ENCODE measurements at places on chromosomes 16 and 17.

GRCh38 chr16:10992112-10992511 is 47.7 kb downstream of the CLEC16A start:
- no peak for DNase-seq

DNA sequence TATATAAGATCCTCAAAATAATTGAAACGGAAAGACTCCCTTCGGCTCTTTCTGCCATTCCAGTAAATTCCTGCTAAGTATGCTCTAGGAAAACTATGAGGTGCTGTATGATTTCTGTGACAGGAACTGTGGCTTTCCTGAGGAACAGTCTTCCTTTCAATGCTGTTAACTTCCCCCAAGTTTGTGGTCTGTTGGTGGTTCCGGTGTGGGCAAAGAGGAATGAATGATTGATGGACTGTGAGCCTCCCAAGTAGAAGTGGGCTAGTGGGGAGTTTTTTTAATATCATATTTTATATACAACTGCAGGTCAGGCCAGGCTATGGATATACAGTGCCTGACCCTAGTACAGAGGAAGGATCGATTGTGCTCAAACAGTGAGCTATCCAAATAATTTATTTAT is 560.7 kb upstream of the RBFOX1 start:
- DNase-seq = no peak

DNA sequence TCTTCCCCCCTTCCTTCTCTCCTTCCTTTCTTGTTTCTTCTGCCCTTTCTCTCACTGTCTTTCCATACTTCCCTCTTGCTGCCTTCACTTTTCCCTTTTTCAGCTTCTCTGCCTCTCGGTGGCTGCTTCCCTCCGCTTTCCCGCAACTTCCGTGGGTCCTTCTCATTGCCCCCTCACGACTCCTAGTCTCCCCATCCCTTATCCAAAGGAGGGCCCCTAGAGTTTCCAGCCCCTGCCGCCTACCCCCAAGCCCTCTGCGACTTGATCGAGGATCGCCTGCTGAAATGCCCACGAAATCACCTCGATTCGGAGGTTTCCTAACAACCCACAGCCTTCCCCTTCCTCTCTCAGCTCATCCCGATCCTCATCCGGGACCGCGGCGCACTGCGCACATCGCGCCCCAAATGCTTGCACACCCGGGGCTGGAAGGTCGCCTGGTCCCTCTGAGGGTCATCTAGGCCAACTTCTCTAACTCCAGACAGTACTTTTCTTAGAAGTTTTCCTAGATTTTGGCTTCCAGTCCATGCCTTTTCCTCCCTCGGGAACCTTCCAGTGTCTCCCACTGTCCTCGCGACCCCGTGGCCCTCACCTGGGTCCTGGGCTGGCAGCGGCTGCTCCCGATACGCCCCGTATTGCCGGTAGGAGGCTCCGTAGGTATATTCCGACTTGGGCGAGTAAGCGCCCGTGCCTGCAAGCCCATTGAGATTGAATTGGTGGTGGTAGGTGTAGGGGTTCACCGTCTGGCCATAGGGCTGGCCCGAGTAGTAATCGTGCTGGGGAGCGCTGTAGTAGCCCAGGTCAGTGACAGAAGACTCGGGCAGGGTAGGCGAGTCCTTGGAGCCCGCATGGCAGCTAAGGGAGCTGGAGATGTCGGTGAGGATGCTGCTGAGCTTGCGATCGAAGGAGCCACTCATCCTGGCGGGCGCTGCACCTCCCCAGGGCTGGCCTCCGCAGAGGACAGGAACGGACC is 654 bp downstream of the DLX3 start:
- DNase-seq = no peak

- DNase-seq = no peak
Measured at GRCh38 chr17:56679115-56679776, 85.7 kb downstream of the NOG start.

- no peak for DNase-seq
Measured at GRCh38 chr16:24009098-24009497, 173.3 kb downstream of the PRKCB start.

GRCh38 chr17:82386881-82387704 is 15.5 kb downstream of the UTS2R start:
- no peak for DNase-seq

DNA sequence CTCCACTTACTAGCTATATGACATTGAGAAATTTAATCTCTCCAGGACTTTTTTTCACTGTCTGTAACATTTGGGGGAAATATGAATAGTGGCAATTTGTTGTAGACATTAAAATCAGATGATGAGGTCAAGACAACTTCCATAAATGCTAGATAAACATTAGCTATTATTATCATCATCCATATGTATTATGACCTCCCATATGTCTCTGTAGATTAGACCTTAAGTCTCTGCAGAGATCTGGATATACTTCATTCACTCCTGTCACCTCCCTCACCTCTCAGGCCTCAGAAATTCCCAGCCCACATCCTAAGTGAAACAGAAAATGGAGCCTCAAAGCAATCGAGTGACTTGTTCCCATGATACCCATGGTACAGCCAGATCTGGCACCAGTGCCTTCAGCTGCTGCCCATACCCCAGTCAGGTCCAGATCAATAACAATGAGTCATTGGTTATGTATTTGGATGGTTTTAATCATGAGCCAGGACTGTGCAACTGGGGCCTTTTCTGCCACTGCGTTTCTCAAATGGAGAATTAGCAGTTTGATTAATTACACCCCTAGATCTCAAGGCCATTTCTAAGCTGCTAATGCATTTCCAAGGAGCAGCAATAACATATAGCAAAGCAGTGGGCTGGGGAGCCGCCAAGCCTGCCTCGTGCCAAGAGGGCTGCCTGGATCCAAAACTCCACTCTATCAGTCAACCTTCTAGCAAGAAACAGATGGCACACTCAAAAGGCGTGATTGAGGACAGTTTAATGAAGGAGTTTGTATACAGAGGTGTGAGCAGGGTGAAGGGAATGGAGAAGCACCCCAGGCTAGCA is 2.6 kb upstream of the FDXR start:
- DNase-seq = no peak

DNA sequence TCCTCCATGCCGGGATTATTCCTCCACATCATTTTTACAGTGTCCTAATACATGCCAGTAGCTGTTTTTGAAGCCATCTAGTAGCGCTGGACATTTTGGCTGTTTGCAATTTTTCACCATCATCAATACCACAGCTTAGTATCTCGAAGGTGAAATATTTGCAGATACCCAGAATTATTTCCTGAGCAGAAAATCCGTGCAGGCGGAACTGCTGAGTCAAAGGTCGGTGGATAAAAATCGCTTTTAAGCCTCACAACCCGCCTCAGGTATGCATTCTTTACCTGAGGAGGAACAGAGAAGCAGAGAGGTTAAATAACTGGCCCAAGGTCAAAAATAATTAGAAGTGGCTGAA is 584 bp upstream of the TNRC6A start:
- DNase-seq = no peak

DNA sequence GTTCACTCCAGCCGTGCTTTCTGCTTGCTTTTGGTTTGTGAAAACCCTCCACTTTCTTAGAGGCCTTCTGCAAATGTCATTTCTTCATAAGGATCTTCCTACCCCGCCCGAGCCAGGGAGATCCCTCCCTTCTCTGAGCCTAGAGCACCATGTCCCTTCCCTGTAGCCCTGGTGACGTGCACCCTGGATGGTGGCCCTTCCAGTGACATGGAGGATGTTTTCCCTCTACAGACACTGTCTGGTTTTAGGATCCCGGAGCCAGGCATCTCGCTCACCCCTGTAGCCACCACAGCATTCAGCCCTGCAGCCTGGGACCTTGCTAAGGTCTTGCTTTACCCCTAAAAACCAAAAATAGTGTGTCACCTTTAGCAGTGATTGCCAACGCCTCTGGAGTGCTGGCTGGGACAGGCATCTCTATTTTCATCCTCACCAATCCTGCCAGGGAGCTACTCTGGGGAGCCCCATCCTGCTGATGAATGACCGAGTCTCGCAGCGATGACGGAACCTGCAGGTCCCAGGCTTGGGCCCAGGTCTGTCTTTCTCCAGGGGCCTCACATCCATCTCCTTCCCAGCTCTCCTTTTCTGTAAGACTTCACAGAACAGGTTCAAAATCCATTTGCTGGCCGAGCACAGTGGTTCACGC is 394.1 kb upstream of the TNRC6C start:
- no peak for DNase-seq

DNA sequence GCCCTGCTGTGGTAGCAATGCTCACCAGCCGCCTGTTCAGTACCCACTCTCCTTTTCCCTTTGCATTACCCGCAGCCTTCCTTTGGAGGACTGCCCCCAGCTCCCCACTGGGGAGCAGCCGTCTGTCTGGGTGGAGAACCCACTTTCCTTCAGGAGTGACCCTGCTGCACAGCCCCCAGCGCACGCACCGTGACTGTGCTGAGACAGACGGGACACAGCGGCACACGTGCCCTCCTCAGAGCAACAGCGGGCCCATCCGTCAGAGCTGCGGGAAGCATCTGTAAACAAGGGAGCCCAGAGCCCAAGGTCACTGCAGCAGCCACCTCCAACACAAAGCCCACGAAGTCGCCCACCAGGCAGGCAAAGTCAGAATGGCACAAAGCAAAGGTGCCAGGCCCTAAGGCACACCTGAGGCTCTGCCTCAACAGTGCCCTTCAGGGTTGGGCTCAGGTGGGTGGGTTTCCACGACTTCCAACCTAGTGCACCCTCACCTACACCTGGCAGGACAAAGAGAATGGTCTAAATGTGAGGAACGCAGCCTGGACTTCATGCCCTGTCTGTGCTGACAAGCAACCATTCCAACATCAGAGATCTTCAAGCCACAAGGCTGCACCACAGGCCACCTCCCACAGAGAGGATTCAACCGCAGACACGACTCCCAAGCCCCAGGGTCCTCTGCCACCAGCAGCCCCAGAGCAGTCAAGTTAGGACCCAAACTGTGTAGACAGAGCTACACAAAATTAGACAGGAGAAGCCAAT is 9.9 kb downstream of the AXIN1 start:
- no peak for DNase-seq

DNA sequence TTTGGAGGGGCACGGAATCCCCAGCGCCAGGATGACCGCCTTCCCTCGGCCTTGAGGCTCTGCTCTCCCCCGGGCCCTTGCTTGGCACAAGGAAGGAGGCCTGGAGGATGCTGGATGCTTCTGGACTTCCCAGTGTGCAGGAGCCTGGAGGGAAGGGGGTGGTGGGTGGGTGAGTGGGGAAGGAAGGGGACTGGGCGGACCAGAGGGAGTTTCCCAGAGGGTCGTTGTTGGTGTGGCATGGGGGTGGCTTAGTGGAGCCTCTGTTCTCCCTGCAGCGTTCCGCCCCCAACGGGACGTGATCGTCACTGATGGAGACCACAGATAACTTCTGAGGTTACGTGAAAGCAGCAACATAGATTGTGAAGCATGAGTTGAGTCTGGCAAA is 140.0 kb downstream of the IRF8 start:
- no peak for DNase-seq

GRCh38 chr16:79673635-79674034 is 73.1 kb upstream of the MAF start:
- no peak for DNase-seq

DNA sequence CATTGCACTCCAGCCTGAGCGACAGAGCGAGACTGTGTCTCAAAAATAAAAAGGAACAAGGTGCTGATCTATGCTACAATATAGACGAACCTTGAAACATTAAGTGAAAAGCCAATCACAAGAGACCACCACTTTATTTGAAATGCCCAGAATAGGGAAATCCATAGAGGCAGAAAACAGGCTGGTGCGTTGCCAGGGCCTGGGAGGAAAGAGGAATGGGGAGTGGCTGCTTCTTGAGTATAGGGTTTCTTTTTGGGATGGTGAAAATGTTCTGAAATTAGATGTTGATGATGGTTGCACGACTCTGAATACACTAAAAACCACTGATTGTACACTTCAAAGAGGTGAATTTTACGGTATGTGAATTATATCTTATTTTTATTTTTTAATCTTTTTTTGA is 20.3 kb upstream of the GLIS2 start:
- no peak for DNase-seq

DNA sequence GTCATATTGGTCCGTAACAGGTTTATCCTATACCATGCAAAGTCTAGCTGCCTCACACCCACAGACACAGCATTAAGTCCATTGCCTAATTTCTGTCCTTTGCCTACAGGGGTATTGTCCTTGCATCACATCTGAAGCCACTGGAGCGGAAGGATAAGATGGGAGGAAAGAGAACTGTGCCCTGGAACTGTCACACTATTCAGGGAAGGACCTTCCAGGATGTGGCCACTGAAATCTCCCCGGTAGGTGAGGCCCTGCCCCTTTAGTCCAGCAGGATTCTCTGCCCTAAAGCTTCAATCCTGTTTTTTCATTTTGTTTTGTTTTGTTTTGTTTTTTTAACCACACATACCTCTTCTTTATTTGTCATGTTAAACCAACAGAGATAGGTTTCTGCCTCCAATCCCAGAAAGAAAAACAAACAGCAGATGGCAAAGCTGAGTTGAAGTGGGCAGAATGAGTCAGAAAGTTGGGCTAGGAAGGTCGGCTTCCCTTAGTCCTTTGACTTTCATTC is 2.2 kb upstream of the EFTUD2 start:
- DNase-seq = no peak
